NCI-H1105 (cell line): ENCODE measurements at places on chromosomes 16 and 17.

GRCh38 chr17:66476014-66476413 is 173.6 kb downstream of the PRKCA start:
- no peak for DNase-seq

DNA sequence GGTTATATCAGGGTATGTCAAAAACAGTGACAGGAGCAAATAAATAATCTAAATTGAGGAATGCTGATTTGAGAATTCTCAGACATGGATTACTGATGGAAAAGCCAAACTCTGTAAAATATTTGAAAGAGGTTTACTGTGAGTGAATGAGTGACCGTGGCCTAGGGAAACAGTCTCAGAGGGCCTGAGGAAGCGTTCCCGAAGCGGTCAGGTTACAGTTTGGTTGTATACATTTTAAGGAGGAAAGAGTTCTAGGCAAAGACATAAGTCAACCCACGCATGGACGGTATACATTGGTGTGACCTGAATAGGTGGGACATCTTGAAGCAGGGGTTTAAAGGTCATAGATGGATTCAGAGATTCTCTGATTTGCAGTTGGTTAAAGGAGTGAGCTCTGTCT is 771.7 kb downstream of the KCNJ18 start:
- no peak for DNase-seq

GRCh38 chr16:57531635-57532265 is 4.6 kb downstream of the CCDC102A start:
- DNase-seq, result no peak

- DNase-seq, result no peak
Observed at GRCh38 chr16:84999200-84999599, 12.1 kb downstream of the ZDHHC7 start.

DNA sequence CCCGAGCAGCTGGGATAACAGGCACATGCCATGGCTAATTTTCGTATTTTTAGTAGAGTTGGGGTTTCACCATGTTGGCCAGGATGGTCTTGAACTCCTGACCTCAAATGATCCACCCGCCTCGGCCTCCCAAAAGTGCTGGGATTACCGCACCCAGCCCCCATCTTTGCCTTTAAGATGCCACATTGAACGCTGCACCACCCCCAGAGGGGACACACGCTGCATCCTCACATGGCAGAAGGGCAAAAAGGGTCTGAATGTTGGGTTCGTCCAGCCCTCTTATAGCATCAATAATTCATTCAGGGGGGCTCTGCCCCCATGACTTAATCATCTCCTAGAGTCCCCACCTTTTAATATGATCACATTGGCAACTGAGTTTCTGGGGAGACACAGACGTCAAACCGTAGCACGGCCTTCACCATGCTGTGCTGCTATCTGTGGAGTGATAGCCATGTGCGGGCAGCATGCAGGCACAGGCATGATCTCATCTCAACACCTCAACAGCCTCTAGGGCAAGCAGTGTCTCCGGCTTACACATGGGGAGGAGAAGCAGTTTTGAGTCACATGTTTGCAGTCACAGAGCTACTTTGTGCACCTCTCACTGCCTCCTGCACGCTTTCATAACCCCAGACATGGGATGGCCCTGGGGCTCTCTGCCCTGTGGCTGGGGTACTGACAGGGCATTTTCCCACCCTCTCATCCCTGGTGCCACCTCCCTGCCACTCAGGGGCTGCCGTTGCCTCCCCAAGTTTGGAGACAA is 30.0 kb downstream of the IL21R start:
- no peak for DNase-seq

DNA sequence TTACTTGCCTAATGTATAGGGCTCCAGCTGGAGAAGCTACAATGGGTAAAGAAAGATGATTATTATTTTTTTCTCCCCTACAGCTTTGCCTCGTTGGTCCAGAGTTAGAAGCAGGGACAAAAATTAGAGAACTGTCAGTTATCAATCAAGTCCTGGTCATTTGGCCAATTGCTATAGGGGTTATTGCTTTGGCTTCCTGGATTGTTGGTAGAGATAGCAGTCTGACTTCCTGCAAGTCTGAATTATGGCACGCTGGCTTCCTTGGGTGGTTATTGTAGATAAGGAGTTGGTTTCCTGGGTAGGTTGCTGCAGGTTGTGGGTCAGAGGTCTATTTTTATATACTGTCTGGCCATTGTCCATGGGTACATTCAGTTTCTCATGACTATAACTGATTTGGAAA is 84.7 kb upstream of the ELAC2 start:
- DNase-seq, result no peak

DNA sequence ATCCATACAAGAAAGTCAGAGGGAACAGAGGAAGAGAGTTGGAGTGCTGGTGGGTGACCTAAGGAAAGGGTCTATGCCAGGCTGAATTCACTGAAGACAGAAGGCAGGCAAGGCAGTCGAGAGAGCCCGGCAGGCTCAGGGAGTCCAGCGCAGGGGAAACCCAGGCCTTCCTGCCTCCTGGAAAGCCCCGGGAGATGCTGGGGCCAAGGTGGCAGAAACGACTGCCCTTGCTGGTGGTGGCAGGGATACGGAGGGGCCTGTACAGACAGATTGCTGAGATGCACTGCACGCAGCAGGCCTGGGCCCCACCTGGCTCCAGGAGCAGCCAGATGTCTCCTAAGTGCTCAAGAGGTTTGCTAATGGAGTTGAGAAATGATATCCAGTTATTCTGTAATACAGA is 59.8 kb downstream of the GTF3C1 start:
- DNase-seq, result no peak

DNA sequence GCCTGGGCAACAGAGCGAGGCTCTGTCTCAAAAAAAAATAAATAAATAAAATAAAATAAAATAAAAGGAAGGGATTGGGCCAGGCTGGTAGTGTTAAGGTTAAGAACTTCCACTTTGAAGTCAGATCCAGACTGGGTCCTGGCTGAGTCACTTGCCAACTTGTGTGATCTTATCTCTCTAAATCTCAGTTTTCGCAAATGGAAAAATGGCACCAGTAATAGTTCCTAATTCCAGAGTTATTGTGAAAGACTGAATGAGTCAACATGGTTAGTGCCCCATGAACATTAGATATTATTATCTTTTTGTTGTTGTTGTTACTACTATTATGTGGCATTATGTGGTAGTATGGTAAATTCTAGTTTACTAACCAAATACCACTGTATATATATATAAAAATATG is 188.0 kb upstream of the AXIN2 start:
- no peak for DNase-seq

DNA sequence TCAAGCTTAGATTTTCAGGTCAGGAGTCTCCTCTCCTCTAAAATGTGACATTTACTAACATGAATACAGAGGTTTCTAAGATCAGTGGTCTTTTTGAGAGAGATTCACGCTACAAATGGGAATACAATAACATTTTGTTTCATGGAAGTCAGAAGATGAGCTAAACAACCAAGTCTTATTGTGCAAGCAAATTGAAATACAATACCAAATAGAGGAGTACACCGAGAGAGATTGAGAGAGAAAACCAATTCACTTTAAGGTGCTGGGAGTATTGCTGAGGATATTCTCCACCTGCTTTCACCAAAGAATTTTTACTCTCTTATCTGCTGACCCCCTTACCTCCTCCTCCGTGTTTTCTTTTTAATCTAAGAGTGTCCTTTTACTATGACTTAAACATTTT is 11.5 kb downstream of the VEZF1 start:
- DNase-seq, result no peak

DNA sequence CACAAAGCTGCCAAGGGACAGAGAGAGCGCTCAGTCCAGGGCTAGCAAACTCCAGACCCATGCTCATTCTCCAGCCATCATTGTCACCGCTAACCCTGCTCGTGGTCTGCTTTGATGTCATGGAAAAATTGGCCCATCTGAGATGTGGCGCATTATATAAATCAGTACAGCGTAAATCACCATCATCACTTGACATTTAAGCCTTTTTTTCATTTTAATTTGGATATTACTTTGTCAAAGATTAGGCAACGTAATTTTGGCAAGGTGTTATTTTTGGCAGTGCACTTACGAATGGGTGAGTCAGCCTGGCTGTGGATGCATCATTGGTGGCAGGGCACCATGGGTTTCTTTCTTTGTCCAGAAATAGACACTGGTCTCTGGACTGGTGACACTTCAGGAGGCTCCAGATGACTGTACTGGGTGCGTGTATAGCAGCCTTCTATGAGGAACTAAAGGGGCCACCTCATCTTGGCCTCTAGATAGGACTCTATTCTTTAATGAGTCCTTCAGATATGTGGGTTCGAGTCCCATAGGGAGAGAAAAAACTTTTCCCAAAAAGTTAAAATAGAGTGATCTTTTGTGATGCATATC is 166.3 kb downstream of the MSI2 start:
- DNase-seq, result no peak

GRCh38 chr17:68161644-68162428 is 86.0 kb upstream of the AMZ2 start:
- no peak for DNase-seq

GRCh38 chr16:4615384-4616046 is 827 bp upstream of the UBALD1 start:
- DNase-seq, result no peak

- no peak for DNase-seq
Observed at GRCh38 chr17:72145562-72145961, 24.7 kb downstream of the SOX9 start.

- DNase-seq, result no peak
Observed at GRCh38 chr17:14910916-14911315, 354.2 kb downstream of the PMP22 start.

DNA sequence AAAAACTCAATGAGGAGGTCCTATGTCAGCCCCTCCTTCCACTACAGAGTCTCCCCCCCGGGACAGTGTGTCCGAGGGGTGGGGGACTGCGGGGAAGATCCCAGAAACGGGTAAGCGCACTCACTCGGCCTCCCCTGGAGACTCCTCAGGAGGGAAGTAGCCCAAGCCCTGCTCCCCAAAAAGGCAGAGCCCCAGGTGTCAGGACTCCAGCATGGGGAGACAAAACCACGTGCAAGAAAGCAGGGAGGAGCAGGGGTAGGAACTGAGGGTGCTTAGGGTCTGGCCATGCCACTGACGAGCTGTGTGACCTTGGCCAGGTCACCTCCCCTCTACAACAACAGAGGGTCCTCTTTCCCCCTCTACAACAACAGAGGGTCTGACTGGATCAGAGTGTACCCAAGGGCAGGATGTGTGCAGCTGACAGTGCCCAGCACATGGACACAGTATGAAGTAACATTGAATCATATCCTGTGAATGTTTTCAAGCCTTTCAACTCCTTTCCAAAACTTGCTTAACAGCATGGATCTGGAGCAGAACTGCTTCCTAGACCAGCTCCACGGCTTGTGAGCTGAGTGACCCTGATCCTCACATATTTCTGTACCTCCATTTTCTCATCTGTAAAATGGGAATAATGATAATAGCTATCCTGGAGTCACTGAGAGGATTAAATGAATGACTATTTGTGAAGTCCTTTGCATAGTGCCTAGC is 2.1 kb upstream of the NAGS start:
- no peak for DNase-seq

DNA sequence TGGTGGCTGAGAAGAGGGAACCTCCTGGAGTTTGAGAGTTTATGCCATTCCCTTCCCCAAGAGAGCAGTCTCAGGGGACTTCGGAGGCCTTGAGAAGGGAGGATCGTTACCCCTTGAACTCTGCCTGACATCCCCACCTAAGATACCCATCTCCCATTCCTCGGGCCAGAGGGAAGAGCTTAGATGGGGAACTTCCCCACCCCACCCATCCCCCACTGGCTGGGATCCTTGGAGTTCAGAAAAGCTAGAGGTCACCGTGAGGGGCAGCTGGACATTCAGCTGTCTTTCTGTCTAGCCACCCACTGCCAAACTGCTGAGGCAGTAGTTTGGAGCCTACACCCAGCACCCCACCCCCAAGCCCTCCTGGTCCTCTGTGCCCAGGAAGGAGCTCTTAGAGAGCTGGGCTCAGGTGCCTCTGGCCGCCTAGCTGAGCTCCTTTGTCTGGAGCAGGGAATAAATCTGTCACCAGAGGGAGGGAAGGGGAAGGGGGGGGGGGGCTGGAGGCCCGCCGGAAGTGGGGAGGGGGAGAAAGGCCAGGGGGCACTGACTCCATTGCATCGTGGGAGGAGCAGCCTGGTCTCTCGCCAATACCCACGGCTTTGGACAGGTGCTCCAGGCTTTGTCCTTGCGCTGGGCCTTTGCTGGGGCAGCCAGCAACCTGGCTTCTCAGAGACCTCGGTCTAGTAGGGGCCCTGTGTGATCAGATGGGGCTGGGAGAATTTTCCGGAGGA is 1.0 kb downstream of the HSD11B2 start:
- DNase-seq, result no peak

GRCh38 chr17:28982131-28982793 is 23.6 kb downstream of the SEZ6 start:
- DNase-seq, result no peak

DNA sequence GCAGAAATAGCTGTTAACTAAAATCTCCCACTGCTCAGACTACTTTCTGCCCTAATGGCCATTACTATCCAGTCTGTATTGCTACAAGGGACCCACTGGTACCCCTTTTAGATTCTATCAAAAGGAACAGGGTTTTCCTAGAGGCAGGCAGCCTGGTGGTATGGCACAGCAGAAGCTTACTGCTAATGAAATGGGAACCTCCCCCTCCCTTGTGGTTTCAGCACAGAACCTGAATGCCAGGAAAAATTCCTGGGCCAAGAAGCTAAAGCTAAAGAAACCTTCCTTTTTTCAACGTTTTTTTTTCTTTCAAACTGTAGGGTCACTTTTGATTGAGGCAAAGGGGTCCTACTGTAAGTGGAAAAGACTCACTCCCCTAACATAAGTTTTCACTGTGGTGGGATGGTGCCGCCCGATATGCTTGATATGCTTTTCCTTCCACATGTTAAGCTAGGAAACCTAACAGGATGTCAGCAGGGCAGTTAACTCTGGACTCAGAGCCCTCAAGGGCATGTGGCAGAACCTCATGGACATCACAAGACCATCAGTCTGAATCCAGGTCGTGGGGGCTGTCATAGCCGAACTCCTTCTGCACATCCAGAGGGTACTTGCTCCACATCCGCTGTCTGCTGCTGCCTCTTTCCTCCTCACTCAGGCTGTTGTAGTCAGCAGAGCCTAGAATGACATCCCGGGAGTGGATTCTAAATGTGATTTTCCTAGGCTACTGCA is 9.8 kb downstream of the SLC7A6OS start:
- DNase-seq, result no peak

GRCh38 chr17:9116311-9116835 is 95.1 kb downstream of the NTN1 start:
- no peak for DNase-seq

DNA sequence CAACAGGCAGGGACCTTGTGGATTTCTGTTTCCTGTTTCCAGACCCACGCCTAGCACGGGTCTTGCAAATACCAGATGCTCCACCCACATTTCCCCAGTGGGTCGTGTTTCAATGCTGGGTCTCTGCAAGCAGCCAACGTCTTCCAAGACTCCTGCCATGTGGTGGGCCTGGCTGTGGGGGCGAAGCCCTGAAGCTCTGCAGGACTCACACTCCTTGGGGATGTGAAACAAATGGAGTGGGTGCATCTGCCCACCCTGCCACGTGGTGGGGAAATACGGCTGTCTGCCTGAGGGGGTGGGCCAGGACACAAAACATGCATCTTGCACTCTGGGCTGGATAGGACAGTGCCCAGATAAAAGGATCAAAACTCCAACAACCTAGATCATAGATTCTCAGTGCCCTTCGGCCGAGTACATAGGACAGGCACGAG is 32.6 kb downstream of the FA2H start:
- DNase-seq, result no peak
